Activated T-cell treated with anti-CD3 and anti-CD28 coated beads, Interleukin-2, amount 50 U/mL, for 48 hours (primary cell): ENCODE measurements at places on chromosomes 2 and 18.

DNA sequence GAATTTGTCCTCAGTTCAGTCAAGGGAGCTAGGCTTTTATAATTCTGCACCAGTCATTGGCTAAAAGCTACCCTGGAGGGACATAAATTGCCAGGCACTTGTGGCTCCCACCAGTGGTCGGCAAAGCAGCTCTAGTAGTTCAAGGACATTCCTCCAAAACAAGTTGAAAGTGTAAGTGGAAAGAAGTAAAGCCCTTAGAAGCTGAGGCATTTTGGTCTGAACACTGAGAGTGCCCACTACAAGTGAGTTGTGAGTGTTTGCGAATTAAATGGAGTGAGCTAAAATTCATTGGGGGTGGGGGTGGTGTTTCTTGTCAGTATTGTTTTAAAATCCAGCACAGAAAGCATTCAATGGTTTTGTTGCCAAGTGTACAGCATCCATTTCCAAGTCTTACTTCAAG lies 879.9 kb upstream of the CDH2 start:
- DNase-seq = no peak

- DNase-seq = no peak
Measured at GRCh38 chr2:173631127-173631460, 276.4 kb downstream of the CDCA7 start.

- no peak for DNase-seq
Measured at GRCh38 chr2:18588049-18588448, 1.3 kb downstream of the NT5C1B start.

DNA sequence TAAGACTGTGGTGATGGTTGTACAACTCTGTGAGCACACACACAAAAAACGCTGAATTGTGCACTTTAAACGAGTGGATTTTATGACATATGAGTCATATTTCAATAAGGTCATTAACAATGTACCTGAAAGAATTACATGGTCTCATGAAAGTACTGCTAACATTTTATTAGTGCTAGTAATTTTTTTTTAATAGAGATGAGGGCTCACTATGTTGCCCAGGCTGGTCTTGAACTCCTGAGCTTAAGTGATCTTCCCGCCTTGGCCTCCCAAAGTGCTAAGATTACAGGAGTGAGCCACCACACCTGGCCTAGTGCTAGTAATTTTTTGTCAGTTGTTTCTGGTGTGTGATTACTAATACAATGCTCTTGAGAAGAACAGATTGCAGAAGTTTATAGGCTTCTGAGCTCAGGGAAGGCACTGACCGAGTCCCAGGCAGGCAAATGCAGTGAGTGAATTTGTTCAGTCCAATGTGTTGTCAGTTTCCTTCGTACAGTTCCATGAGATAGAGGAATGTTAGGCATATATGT lies 177.0 kb downstream of the TGIF1 start:
- DNase-seq = no peak

DNA sequence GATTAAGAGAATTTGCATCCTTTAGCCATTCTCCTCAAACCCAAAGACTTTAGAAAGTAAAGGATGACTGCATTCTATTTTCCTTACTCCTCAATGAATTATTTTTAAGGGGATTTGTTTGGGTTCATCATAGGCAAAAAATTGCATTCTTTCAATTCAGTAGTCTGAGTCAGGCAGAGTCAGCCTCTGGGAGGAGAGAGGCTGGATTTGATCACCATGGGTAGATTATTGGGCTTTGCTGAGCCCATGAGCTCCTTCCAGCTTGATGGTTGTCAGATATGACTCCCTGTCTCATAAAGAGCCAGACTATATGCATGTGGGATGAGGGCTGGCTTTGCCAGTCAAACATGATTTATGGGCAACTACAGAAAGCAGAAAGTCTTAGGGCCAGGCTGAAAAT lies 101.2 kb downstream of the KCNS3 start:
- DNase-seq = no peak

GRCh38 chr18:3468833-3469232 lies 18.9 kb downstream of the TGIF1 start:
- DNase-seq = no peak

GRCh38 chr18:48973731-48974130 lies 23.0 kb upstream of the SMAD7 start:
- no peak for DNase-seq

GRCh38 chr2:224286923-224287322 lies 115.0 kb downstream of the FAM124B start:
- no peak for DNase-seq

- no peak for DNase-seq
Measured at GRCh38 chr2:235141411-235142128, 189.8 kb downstream of the SH3BP4 start.

GRCh38 chr2:160967523-160967922 lies 192.7 kb upstream of the TANK start:
- no peak for DNase-seq

- no peak for DNase-seq
Measured at GRCh38 chr18:3998698-3999333, 456.3 kb downstream of the DLGAP1 start.

DNA sequence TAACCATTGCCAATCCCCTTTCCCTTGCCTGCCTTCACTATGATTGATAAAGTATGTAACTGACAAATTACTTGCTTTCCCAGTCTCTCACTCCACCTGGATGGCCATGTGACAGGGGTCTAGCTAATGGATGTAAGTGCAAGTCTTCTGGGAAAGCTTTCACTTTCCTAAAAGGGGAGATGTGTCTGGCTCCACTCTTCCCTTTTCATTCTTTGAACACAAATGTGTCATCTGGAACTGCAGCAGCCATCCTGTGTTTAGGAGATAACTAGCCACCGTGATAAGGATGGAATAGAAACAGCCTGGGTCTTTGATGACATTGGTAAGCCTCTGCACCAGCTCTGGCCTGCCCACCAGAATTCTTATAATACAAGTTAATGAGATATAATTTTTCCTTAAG lies 38.2 kb downstream of the SNRPD1 start:
- DNase-seq = no peak

GRCh38 chr2:7997279-7997678 lies 684.6 kb upstream of the ID2 start:
- DNase-seq = no peak

- no peak for DNase-seq
Measured at GRCh38 chr18:80086281-80086680, 22.8 kb upstream of the ADNP2 start.

- no peak for DNase-seq
Measured at GRCh38 chr2:45816272-45816671, 164.8 kb downstream of the PRKCE start.

GRCh38 chr2:169509955-169510354 lies 453 bp downstream of the KLHL41 start:
- no peak for DNase-seq

DNA sequence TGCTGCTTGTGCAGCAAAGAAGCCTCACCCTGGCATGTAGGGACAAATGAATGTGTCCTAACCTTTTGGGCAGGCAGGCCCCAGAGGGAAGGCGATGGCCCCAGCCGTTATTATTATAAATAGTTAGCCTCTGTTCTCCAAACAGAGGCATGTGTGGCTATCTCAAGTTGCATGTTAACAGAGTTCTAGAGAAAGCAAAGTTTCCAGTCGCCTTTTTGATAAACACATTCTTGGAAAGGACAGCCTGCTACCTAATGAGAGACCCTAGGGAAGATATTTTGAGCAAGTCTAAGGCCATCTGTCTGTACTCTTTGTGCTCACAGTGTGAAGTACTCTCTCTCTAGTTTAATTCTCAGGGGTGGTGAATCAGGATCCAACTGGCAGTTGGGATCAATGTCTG lies 97.4 kb upstream of the FHL2 start:
- DNase-seq = no peak

DNA sequence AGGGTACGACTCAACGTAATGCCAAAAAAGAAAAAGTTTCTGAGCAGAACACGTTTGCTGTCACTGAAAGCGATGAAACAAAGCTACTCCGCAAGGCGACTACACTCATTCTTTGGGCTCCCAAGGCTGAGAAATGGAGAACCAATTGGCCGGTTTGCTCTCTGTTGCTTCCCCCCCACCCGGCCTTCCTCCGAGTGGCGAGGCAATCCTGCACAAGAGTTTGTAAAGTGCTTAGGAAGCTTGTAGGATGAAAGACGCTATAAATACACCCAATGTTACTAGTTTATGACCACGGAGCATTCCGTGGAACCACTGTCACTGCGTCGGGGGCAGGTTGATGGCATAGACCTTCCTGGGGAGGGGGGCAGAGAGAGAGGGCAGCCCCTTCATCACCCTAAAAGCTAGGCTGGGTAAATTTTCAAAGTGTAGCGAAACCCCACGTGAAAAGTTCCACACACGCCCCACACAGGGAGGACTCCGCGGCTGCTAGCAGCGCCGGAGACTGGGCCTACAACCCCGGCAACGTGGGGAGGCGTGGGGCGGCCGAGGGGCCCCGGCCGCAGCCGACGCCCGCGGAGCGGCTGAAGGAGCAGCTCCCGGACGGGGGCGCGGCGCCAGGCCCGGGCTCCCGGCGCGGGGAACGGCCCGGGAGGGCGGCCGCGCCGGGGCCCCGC lies 915 bp downstream of the CUL3 start:
- peak; percentile 45 for DNase-seq

DNA sequence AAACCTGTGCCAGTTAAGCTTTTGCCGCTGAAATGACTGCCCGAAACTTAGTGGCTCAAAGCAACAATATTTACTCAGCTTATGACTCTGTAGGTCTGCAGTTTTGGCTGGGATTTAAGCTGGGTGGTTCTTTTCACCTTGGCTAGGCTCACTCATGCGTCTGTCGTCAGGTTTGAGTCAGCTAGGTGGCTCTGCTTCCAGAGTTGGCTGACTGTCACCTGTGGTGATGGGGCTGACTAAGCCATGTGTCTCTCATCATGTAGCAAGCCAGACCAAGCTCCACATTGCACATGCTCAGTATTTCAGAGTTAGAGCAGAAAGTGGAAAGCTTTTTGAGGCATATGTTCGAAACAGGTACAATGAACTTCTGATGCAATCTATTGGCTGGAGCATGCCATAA lies 354.8 kb downstream of the MEIS1 start:
- no peak for DNase-seq

GRCh38 chr18:13252686-13253410 lies 34.3 kb downstream of the LDLRAD4 start:
- DNase-seq = no peak

DNA sequence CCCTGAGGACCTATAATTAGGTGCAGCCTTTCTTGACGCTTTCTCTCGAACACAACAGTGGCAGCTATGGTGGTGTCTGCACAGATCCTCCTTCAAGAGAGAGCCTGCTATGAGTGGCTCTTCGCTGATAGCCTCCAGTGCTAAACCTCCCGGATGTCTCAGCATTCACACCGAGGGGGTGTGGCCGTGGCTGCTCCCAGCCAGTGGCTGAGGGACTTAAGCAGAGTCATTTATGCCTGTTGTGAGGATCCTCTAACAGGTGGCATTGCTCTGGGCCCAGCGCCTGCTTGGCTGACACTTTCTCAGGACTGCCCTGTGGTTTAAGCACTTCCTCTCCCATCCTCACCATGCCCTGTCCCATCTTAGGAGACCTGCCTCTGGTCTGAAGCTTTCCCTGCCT lies 592.0 kb upstream of the LRRTM1 start:
- DNase-seq = no peak

GRCh38 chr2:68274022-68274421 lies 21.7 kb upstream of the PPP3R1 start:
- no peak for DNase-seq

DNA sequence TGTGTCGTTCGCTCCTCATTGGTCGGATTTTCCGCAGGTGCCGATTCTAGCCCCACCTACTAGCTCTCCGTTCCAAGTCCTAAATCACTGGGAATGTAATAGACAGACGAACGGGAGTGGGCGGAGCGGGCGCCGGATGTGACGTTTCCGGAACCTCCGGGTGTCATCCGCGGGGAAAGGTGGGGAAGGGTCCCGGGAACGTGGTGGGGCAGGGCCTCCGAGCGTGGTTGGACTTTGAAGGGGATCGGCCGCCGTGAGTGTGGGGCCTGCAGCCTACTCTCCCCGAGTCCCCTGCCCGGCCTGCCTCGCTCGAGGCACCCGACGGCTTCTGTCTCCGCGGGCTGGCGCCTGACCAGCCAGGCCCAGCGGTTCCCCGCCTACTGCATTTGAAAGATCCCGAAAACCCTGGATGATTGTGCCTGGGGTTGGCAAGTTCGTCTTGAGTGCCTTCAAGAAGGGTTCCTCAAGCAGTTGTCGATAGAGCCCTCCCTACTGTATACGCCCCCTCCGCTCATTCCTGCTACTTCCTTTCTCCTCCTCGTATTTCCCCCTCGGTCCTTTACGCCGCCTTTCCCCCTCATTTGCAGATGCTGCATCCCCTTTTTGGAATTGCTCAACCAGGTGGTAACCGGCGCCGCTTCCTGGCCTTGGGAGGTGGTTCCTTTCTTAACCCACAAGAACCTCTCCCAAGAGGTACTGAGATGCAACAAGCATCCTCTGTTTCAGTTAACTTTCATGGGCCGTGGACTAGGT lies at the start of gene STAMBP:
Gene STAMBP (plus strand): TSS at position 144 of the 753 bp plus-strand sequence. CDS start 1,896 bp downstream, outside the sequence.
- DNase-seq = peak; percentile 92

- DNase-seq = no peak
Measured at GRCh38 chr18:48867978-48868377, 82.8 kb downstream of the SMAD7 start.
